Common myeloid progenitor, CD34-positive (primary cell): ENCODE measurements at places on chromosomes 11 and 22.

DNA sequence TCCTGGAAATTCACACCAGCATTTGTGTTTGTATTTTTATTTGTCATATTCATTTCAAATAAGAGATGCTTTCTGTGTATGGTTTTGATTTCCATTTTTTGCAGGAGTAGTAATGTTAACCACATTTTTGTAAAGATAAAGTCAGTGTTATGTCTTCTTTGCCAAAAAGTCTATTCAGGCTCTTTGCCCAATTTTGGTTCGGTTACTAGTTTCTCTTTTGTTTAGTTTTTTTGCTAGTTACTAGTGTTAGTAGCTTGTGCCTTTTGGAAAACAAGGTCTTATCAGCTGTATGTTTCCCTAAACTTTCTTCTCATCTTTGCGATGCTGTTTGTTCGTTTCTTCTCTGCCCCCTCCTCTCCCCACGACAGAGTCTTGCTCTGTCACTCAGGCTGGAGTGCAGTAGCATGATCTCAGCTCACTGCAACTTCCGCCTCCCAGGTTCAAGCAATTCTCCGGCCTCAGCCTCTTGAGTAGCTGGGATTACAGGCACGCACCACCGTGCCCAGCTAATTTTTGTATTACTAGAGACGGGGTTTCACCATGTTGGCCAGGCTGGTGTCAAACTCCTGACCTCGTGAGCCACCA, 112.3 kb upstream of the GRK3 start:
- DNase-seq = no peak
- H3K36me3 ChIP-seq = peaks cover 22% of the 10 kb centered on the region
- H3K4me3 ChIP-seq = no peak overlapping the region
- no peak overlapping the region for H3K27ac ChIP-seq
- no peaks in the 10 kb centered on the region for H3K27me3 ChIP-seq
- peaks cover 10% of the 10 kb centered on the region for H3K4me1 ChIP-seq

DNA sequence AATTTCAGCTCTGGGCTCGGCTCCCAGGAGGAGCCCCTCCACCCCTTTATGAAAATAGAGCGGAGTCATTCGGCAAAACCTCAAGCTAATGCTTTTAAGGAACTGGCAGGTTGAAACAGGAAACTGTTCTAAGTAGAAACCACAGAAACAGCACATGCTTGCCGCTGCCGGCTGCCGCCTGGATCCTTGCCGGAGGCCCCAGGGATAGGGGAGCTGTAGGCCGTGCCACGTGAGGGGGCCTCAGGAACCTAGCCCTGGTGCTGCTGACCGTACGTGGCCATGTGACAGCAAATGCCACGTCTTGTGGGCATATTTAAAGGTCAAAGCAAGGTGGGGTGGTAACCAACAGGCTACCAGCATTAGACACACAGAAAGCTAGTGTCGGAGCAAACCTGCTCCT, 77.9 kb upstream of the TIMP3 start:
- no peaks in the 10 kb centered on the region for H3K36me3 ChIP-seq
- peaks cover 66% of the 10 kb centered on the region for H3K4me1 ChIP-seq
- peak overlapping the region; percentile 19 for H3K4me3 ChIP-seq
- no peaks in the 10 kb centered on the region for H3K27me3 ChIP-seq

GRCh38 chr11:41074318-41074717, 385.1 kb downstream of the LRRC4C start:
- H3K36me3 ChIP-seq = no peaks in the 10 kb centered on the region
- DNase-seq = no peak
- H3K27me3 ChIP-seq = no peaks in the 10 kb centered on the region
- H3K4me3 ChIP-seq = no peak overlapping the region

DNA sequence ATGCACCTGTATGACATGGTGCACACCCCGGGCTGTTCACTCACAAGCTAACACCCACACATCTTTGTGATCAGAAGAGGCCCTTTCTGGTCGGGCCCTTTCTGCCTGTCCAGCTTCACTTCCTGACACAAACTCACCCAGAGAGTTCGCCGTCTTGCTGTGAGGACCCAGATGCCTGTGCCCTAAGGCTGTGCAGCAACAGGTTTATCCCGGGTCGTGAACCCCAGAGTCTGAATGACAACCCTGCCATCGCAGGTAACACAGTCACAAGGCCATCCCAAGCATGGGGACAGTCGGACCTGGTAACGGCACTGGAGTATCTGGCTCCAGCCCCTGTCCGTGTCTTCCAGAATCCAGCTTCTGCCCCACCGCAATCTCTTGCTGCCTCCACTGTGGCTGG, 235.1 kb downstream of the BUD13 start:
- H3K27me3 ChIP-seq = peaks cover 67% of the 10 kb centered on the region
- no peak overlapping the region for H3K27ac ChIP-seq
- peaks cover 2% of the 10 kb centered on the region for H3K4me1 ChIP-seq

GRCh38 chr22:24427500-24428164, at the start of gene ADORA2A:
ADORA2A (plus strand) TSS chr22:24427599; CDS start chr22:24433405, 5,806 bp downstream.
- peaks cover 67% of the 10 kb centered on the region for H3K4me1 ChIP-seq
- H3K4me3 ChIP-seq = no peak within 1 kb of the TSS
- peaks cover 4% of the 10 kb centered on the region for H3K27me3 ChIP-seq
- H3K36me3 ChIP-seq = no peaks in the 10 kb centered on the region
- DNase-seq = peak; percentile 87
